ENCODE measurements at places on chromosomes 2 and 18. TPM values are rescaled to one million over a fixed set of nuclear protein-coding genes. Genes with fewer than 3 reads are reported as not detected.

Gene EEF1B2
- total RNA-seq, result 604 TPM

Gene UGT1A9
- total RNA-seq, result not detected

Gene UGT1A6
- not detected for total RNA-seq

Gene CFC1
- total RNA-seq, result not detected

Gene CRYGB
- not detected for total RNA-seq

Gene ABCG5
- total RNA-seq, result not detected

Gene CHRNA1
- total RNA-seq, result 0.16 TPM

Gene CD207
- 0.16 TPM for total RNA-seq

Gene TXNDC2
- not detected for total RNA-seq

Gene CSRNP3
- total RNA-seq, result under 0.01 TPM

Gene ZSWIM2
- 0.13 TPM for total RNA-seq

Gene TP53I3
- 46.4 TPM for total RNA-seq

Gene PDCD1
- total RNA-seq, result not detected

Gene LIMS4
- total RNA-seq, result 42.7 TPM

Gene ANKRD30B
- total RNA-seq, result not detected

Gene MEIS1
- 1.6 TPM for total RNA-seq

Gene ESPNL
- not detected for total RNA-seq

Gene ZNF521
- total RNA-seq, result 48.9 TPM

Gene SIX2
- total RNA-seq, result not detected

Gene BOLL
- total RNA-seq, result not detected

Gene HOXD9
- 10.7 TPM for total RNA-seq

Gene CHRND
- not detected for total RNA-seq

Gene IL36RN
- total RNA-seq, result not detected

Gene HRH4
- total RNA-seq, result not detected

Gene NR4A2
- under 0.01 TPM for total RNA-seq

Gene C1D
- total RNA-seq, result 7.7 TPM

Gene NAT8
- not detected for total RNA-seq

Gene GAL3ST2
- total RNA-seq, result not detected

Gene RUFY4
- total RNA-seq, result not detected

Gene PFN4
- 0.32 TPM for total RNA-seq

Gene RPRM
- not detected for total RNA-seq

Gene POMC
- total RNA-seq, result 0.76 TPM

Gene AMER3
- not detected for total RNA-seq

Gene C2orf69
- 6.9 TPM for total RNA-seq

Gene VWA3B
- not detected for total RNA-seq

Gene CMPK2
- 1.4 TPM for total RNA-seq

Gene EGR4
- total RNA-seq, result not detected

Gene TAF4B
- 3.4 TPM for total RNA-seq

Gene CXCR1
- not detected for total RNA-seq

All from bladder microvascular endothelial cell (primary cell).